GM12864 (cell line): ENCODE measurements at places on chromosomes 5 and 9.

DNA sequence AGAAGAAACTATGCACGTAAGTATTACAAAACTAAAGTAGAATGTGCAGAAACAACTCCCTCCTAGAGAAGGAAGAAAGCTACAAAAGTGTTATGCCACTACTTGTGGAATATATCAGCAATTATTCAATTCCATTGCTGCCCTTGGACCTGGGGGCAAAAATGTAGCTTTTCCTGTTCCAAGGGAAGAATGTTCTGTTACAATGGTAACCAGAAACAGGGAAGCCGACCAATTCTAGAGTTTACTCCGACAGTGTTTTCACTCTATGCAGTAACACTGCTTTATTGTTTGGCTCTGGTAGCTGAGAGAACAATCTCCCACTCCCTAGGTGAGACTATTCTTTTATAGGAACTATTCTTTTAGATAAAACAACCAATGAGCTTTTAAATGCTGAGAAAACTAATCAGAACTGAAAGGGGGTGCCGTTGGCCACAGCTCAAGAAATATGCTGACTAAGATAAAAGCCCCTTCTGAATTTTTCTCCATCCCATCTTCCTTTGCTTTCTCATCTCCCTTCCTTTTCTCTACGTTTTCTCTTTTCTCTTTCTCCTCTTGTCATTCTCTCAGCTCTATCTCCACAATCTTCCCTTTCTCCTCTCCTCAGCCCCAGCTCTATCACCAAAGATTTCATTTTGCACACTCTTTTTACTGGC, 54.1 kb downstream of the SLC1A3 start:
- DNase-seq = no peak

DNA sequence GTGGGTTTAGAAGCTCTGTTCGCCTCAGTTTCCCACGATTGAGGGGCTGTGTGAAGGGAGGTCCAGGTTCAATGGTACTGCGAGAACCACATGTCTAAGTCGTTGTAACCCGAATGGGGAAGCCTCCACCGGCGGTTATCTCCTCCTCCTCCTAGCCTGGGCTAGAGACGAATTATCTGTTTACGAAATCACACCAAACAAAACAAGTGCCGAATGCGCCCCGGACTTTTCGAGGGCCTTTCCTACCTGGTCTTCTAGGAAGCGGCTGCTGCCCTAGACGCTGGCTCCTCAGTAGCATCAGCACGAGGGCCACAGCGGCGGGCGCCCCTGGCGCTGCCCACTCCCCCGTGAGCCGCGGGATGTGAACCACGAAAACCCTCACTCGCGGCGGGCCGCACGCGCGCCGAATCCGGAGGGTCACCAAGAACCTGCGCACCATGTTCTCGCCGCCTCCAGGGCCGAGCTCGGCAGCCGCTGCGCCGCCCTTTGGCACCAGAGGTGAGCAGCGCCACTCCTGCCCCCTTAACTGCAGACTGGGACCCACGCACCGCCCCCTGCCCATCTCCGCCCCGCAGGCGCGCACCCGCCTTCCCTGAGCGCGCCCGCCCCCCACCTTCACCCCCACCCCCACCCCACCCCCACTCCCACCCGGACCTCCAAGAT, at the start of gene CDKN2A:
CDKN2A (minus strand) TSS at position 500 of the 663 bp plus-strand sequence.
- peak; percentile 33 for DNase-seq

GRCh38 chr5:87300744-87301143, 33.1 kb downstream of the RASA1 start:
- no peak for DNase-seq

- no peak for DNase-seq
Observed at GRCh38 chr5:14457476-14457875, 124.1 kb upstream of the OTULINL start.

DNA sequence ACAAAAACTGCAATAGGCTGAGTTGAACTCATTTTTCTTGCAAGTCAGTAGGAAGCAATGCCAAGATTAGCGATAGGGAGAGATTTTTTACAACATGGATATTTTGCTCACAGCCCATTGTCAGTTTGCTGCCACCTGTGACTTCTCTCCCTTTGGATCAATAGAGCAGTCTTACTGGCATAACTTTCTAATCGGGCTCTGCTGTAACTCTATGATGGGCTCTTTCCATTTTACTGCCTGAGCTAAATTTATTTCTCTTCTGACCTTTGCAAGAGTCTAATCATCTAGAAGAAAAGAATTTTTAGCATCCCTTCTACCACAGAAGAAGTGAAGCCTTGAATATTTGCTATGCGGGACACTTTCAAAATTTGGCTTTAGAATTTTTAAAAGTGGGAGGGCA, 53.6 kb upstream of the SGCD start:
- no peak for DNase-seq

- DNase-seq = no peak
Observed at GRCh38 chr9:98968601-98969337, 25.1 kb downstream of the COL15A1 start.

DNA sequence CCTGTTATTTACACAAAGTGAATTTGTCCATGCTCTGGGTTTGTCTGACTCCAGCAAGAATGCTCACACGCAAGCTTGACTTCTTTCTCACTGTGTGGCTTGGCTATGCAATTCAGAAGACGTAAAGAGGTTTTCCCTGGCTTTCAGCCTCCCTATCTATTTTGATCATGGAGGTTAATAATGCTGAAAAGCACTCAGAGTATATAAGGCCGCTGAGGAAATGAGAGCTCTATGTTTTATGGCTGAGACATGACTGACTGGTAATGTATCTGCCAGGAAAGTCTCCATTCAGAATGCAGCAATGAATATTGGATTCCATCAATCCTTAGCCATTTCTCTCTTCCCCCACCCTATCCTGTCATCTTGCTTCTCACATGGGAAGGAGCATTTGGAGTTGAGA, 417.3 kb downstream of the DMAC1 start:
- no peak for DNase-seq

- no peak for DNase-seq
Observed at GRCh38 chr5:157772127-157772526, 28.6 kb downstream of the LSM11 start.

- no peak for DNase-seq
Observed at GRCh38 chr9:137113385-137114159, 961 bp downstream of the DPP7 start.

DNA sequence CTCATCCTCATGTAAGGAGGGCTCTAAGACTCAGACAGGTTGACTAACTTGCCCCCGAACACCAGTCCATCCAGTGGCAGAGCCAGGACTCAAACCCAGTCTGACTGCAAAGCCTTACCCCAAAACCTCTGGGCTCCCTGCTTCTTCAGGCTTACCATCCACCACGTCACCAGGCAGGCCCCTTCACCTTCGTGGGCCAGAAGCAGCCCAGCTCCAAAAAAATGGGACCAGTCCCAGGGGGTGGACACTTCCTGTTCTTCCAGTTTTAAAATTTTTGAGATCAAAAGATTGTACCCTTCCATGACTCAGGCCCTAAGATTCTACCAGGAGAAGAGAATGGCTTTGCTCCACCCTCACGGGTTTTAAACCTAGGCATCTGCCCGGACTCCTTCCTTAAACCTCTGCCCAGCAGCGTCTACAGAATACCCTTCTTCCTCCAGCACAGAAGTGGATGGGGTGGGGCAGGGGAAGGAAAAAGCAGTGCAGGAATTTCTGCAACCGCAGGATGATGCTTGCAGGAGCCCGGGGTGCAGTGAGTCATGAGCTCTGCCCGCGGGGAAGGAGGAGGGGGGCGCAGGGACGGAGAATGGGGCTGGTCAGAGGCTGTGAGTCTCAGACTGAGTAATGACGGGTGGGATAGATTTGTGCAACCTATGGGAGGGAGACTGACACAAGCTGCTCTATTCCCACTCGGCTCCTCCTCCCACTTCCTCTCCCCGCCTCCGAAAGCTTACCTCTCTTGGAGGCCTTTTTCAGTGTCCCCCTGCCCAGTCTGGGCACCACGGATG, 50.4 kb upstream of the STXBP1 start:
- DNase-seq = no peak

- DNase-seq = no peak
Observed at GRCh38 chr5:2207109-2207399, 324.3 kb upstream of the IRX4 start.

GRCh38 chr5:132688536-132689339, 14.9 kb downstream of the IL4 start:
- no peak for DNase-seq

GRCh38 chr9:91315191-91315590, 46.5 kb downstream of the AUH start:
- DNase-seq = no peak

DNA sequence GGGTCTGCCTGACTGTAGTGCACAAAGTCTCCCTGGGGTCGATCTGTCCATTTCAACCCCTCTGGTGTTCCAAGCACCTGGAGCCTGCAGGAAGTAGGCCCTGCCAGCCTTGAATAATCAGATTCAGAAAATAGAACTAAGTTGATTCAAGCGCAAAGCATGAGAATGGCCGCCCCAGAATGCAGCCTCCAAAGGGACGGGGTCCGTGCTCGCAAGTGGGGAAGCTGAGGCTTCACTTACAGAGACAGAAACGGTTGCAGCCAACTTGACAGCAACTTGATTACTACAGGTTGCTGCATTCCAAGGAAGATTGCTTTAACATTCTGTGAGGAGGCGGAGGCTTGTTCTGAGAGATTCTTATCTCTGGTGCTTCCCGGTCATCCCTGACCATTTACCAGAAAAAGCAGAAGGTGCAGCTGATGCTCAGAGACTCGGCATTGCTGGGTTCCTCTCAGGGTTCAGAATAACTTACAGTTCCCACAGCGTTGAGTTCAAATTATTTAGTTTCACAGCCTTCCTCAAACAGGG, 14.9 kb upstream of the LRRC14B start:
- DNase-seq = no peak

DNA sequence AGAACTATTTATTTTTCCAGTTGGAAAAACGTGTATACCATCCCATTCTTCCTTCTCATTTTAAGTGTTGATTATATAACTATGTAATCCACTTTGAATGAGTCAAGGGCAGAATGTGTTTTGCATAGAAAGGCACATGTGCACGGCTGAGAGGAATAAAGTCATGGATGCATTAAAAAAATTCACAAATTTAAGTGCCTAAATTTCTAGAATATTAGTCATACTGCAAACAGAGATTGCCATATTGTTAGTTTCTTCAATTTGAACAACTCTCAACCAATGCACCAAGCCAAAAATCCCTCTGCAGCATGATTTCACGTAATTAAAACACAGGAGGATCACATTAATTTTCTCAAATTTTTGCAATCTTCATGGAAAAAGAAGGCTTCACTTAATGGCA, 166.3 kb downstream of the MPDZ start:
- no peak for DNase-seq

- no peak for DNase-seq
Observed at GRCh38 chr9:33919276-33919897, 102.4 kb downstream of the UBE2R2 start.

GRCh38 chr9:73753171-73753570, 601.5 kb downstream of the ANXA1 start:
- no peak for DNase-seq

DNA sequence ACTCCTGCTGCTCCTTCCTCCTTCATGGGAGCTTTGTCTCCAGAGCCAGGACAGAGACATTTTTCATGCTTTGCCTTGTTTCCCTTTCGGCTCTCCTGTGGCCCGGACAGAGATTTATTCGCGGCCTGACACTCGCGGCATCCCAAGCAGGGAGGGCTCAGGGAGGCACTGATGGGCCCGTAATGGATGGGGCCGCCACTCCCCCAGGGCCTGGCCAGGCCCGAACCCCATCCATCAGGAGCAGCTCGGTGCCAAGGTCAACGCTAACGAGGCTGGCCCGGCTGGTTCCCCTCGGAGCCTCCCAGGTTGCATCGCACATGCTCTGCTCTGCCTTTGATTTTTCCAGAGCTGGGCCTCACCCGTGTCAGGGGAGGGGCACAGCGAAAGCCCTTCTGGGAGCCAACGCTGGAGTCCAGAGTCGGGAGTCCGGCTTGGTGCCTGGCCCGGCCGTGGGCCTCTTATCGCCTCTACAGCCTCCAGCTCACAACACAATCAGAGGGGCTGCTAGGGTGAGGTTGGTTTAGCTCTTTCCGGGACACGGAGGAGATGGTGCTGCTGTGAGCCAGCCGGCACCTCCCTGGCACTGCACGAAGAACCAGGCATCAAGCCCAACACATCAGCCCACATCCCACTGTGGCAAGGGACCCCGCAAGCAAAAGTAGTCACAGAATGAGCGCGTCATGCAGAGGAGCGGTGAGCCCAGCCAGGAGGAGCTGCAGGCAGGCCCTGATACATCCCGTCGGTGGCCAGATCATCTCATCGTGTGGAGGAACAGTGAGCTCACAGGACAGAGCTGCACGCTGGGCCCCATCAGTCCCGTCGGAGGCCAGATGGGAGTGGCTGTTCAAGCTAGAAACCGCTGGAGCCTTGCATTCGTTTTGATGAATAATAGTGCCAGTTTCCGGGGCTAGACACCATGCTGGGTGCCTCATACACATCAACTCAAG, 72.2 kb upstream of the BARHL1 start:
- no peak for DNase-seq

DNA sequence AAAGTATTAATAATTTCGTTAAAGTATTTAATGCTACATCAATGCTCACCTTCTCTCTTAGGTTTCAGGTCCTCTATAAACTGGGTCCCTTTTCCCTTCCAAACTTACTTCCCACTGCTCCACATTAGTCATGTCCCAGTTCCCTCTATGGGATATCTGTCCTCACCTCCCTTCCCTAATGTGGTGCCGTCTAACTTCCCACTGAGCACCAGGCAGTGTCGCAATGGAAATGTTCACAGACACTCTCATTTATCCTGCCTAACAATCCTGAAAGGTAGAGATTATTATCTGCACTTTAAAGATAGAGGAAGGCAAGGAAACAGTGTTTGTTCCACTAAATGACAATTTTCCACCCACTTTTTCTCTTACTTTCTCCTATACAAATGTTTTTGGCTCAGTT, 329.7 kb downstream of the CWC27 start:
- DNase-seq = no peak

- no peak for DNase-seq
Observed at GRCh38 chr5:156591631-156592030, 258.5 kb upstream of the PPP1R2B start.

DNA sequence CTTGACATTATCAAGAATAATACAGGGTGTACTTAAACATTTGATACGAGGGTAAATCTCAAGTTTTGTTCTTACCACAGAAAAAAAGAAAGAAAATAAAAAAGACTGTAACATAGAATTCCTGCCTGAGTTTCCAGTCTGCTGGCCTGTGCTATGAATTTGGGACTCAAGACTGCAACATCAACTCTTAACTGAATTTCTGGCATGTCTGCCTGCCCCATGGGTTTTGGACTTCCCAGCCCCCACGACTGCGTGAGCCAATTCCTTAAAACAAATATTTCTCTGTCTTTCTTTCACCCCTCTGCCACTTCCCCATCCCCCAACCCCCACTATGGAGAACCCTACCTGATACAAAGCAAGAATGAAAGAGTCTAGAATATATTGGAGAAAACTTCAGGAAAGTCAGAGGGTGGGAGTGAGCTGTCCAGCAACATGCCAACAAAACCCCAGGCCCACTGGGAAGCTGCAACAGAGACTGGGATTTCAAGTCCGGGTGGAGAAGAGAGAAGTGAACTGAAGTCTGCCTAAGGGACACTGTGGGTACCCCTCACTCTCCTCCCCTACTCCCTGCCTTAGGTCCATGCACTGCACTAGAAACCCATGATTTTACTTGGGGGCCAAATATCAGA, 43.0 kb downstream of the MARCHF3 start:
- no peak for DNase-seq

- DNase-seq = no peak
Observed at GRCh38 chr9:135079018-135079417, 8.4 kb upstream of the OLFM1 start.

- no peak for DNase-seq
Observed at GRCh38 chr5:141476132-141476911, 556 bp downstream of the PCDHGC3 start.
